NCI-H460 (cell line): ENCODE measurements at places on chromosomes 7 and 10. TPM values are rescaled to one million over a fixed set of nuclear protein-coding genes. Genes with fewer than 3 reads are reported as not detected.

Gene GRID2IP
- total RNA-seq, result not detected in 2 replicates

Gene LEP
- not detected in 2 replicates for total RNA-seq

Gene PLEKHS1
- not detected in 2 replicates for total RNA-seq

Gene DNAJC12
- total RNA-seq, result 45.5 and 53.7 TPM in 2 replicates

Gene FAM24B
- 34.9 and 36.3 TPM in 2 replicates for total RNA-seq

DNA sequence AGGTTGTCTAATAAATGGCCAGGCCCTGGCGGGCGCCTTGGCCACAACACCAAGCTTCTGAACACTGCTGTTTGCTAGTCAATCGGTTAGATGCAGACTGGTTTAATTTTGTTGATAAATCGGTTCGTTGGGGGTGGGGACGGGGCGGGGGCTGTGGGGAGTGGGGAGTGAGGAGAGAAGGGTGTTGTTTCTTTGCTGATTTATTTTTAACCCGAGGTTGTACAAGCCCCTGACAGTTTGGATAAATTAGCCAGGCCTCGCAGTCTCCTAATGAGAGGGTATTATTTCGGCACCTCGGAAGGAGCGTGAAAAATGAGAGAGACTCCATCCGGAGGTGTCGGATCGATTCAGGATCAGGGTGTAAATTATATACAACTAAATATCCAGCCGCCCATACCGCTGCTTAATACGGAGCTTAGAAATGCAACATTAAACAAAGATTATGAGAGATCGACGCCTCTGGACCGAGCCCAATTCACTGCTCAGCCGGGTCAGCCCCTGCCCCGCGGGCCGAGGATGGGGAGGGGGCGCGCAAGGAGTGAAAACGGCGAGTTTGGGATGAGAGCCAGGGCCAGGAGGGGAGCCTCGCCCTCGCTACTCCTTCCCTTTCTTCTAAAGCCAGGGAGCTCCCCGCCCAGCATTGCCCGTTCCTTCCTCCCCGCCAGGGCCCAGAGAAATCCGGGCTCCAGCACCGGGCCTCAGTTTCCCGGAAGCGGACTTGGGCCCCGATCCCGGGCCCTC lies 8.0 kb downstream of the UNCX start:
- DNase-seq, result no peak

GRCh38 chr10:6068422-6068821 lies 6.3 kb upstream of the IL2RA start:
- DNase-seq, result no peak

DNA sequence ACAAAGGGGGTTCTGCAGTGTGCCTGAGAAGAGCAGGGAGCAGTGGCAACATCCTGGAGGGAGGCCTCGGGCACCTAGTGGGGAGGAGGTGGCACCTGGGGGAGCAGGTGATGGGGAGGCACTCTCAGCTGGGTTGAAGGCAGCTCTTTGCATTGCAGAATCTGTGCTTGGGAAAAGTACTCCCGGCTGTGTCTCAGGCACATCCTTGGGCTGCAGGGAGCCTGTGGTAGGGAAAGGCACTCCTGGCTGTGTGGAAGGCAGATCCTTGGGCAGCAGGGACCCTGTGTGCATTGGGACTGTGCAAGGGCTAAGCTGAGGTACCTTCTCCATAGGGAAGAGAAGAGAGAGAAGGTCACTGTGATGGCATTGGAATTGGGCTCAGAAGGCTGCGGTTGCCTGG lies 52.8 kb upstream of the ANTXRL start:
- no peak for DNase-seq

GRCh38 chr7:28124413-28124812 lies 56.2 kb downstream of the JAZF1 start:
- no peak for DNase-seq
